Stimulated activated CD8-positive, alpha-beta memory T cell treated with anti-CD3 and anti-CD28 coated beads, Interleukin-4, amount 100 ng/mL, for 4 hours (primary cell): ENCODE measurements at places on chromosomes 7 and 10.

DNA sequence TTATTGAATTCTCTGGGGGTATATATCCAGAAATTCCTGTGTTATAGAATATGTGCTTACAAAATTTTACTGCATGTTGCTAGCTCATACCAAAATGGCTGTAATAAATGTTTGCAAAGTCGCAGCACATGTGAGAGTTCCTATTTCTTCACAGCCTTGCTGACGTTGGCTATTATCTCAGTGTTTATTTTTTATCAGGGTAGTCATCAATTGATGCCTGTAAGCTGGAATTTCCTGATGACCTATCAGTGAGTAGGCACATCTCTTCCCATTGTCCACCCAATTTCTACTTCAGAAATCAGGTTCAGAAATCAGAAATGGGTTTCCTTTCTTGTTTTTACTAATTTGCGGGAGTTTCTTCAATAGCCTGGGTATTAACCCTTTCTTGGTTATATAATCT is 268.1 kb upstream of the FZD8 start:
- no peak for DNase-seq

GRCh38 chr10:79078367-79079053 is 9.7 kb downstream of the ZMIZ1 start:
- no peak for DNase-seq

GRCh38 chr7:143375298-143376034 is 5.7 kb upstream of the ZYX start:
- DNase-seq: peak; percentile 33

DNA sequence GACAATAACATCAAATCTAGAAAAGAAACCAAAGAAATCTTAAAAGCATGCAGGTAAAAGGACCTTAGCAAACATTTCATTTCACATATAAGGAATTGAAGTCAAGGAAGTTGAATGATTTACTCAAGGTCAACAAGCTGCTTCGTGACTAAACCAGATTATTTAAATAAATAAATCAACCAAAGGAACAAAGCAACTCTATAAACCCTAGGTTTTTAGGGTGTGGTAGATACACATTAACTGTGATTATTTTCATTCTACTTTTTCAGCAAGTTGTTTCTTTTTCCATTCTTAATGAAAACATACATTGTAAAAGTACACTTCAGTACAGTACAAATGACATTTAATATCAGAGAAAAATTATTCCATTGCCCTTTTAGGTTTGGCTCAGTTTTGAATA is 382.0 kb upstream of the STEAP1 start:
- no peak for DNase-seq

DNA sequence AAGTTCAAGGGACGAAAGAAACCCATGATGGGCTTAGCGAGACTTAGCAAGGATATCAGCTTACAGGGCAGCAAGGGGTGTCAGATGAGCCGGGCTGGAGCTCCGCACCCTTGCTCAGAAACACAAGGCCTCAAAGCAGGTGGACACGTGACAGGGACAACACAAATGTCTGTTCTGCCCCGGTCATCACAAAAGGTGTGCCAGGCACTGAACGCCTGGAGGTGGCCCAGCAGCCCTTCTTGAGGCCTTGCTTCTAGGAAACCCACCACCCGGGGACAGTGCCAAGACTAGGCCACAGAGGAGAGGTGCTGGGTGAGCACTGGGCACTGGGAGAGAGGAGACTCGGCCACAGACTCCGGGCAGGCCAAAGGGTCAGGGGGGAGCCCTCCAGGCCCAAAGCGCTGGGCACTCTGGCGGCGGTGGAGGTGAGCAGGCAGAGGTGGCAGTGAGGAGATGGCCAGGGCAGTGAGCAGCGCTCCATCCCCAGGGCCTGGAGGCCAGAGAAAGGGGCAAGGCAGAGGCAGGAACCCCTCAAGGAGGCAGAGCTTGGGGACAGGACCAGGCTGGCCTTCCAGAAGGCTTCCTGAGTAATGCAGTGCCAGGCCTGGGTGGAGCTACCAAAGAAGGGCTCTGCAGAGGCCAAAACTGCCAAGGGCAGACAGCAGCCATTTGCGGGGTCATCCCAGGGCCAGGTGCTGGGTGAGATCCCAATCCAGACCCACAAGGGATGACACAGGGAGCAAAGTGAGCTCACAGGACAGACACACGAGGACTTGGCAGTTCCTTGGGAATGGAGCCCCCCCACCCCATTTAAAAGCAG is 22.7 kb downstream of the EBF3 start:
- DNase-seq: no peak

DNA sequence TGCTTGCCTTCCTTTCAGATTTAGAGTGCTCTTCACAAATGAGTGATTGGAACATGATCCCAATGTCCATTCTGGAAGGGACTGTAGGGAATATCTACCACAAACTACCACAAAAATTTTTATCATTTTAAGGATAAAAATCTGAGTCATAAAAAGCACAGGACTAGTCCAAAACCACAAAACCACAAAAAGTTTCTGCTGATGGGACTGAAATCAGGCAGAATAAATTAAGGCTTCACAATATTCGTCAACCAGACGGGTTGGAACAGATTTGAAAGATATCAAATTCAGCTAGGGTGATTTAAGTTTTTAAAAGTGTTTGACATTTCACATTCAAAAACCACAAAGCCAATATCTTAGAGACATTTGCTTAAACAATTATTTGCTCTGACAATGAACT is 100.1 kb upstream of the PTN start:
- DNase-seq: no peak

DNA sequence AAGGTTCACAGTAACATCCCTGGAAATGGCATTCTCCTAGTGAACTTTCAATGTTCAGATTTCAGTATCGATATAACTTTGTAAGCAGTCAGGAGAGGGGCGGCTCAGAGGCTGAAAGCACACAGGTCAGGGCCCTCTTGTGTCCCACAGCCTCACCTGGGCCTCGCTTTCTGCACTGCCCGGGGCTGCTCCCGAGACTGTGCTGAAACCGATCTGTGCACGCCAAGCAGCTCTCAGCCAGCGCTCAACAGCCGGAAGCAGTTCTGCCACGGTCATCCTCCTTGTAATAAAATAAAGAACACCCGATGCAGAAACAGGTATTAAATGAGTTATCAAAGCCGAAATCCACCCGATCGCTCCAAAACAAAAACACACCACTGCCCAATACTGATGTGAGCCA is 106.0 kb downstream of the DIP2C start:
- DNase-seq: no peak

GRCh38 chr10:34773636-34774630 is 41.2 kb downstream of the PARD3 start:
- no peak for DNase-seq

DNA sequence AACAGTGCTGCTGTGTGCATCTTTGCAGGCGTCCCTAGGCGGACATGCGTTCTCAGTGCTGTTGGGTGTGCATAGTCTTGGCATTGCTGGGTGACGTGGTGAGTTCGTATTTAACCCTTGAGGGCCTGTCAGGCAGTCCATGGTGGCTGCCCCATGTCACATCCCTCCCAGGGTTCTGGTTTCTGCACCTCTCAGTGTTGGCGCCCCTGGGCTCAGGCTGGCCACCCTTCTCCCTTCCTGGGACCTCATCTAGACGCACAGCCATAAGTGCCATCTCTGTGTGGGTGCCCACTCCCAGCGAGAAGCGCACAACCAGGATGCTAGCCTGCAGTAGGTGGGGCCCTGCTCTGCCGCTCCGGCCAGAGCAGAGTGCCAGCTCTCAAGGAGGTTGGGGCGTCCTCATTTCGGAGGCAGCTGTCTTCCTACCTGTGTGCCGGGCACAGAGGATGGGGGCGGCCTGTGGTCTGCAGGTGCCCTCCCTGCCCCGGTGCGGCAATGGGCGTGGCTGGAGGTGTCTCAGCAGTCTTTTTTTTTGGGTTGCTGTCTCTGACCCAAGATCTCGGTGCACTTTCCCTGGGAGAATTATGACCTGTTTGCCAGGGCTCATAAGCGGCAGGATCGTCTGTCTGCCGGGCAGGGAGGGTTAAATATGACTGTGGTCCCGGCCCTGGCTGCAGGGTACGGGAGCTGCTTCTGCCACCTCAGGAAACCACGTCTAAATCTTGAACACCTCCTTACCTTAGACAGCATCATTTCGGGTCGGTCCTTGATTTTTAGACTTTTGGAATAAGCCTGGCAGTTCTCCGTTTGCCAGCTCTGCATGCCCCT is 6.5 kb downstream of the INPP5A start:
- no peak for DNase-seq

DNA sequence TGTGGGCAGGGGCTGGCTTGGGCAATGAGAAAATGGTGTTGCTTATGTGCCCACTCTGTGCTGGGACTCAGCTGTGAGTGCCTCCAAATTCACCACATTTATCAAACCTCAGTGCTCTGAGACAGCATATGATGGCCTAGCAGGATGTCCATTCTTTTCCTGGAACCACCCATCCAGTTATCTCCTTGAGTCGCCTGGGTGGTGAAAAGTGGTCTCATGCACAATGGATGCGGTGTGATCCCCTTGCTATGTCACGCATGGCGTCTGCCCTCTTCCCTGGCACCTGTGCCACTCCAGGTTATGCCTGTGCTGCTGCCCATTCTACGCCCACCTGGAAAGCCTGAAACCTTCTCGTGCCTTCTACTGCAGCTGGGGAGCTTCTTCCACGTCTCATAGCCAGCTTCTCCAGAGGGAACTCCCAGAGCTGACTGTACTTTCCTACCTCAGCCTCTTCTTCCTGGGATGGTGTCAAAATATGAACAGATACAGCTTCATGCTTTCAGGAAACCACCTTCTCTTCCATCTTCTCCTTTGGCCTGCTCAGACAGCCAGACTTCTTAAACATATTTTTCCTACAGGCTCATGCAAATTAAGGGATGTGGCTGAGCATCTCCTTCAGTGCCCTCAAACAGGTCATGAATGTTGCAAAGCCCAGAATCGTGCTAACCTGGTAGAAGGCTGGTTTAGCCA is 147.3 kb downstream of the PFKFB3 start:
- no peak for DNase-seq

GRCh38 chr10:87650838-87651589 is 8.7 kb upstream of the PAPSS2 start:
- DNase-seq: no peak

DNA sequence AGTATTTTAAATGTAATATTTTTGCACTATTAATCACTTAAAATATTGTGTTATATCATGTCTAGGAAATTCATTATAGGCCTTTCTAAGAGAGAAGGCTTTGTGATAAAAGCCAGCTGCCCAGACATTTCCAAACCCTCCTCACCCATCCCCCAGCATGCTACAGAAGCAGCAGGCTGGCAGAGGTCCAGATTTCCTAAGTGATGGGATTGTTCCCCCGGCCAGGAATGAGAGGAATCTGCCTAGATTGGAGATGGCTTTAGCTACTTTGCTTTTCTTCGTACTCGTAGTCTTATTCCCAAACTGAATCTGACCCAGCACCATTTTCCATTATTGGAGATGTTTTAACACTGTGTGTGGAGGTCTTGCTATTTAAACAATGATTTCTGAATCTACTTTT is 29.4 kb downstream of the CDK14 start:
- no peak for DNase-seq

DNA sequence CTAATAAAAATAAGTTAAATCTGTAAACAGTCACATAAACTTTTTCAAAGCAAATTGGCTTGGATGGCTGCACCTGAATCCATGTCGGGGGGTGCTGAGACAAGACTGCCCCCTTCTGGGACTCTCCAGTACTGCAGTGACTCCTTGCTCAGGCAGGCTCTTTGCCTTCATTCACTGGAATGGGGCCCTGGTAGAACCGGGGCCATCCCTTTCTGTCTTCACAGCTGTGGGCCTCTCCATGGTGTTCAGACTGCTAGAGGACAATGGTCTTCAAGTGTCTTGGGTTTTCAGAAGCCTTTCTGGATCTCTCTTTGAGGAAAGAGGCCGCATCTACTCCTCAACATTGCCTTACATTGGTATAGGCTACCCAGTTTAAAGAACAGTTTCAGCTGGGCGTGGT is 16.1 kb upstream of the IMPDH1 start:
- peak; percentile 43 for DNase-seq

DNA sequence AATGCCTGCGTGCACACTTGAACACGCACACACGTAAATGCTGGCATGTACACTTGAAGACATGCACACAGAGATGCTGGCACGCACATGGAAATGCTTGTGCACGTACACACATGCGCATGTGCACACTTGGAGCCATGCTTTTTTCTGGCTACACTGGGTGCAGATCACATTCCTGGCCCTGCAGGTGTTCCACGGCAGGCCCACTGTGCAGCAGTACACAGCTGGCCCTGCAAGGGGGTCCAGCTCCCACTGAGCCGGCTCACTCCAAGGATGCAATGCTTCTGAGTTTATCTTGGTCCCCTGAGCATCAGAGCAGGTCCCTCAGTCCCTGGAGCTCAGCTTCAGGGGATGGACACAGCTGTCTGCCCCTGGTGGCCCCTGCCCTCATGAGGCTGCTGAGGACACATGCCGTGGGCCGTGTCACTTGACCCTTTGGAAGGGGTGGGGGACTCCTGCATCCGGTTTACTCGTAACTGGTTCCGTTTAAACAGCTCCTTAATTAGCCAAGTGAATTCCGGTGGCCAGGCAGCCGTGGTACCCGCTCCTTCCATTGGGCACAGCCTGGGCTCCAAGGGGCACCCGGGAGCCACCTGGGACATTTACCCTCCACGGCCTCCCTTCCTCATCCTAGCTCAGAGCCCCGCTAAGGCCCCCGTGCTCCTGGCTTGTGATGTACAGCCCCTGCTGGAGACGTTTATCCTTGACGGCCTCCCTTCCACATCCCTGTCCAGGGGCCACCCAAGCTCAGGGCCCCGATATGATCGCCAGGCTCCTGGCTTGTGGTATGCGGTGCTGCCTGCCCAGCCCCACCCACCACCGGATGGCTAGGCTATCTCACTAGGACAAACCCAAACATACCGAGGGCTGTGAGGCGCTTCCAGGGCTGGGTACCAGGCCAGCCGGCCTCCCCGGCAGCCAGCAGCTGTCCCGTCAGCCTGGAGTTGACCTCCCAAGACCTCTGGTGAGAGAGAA is 39.5 kb upstream of the DPYSL4 start:
- no peak for DNase-seq

DNA sequence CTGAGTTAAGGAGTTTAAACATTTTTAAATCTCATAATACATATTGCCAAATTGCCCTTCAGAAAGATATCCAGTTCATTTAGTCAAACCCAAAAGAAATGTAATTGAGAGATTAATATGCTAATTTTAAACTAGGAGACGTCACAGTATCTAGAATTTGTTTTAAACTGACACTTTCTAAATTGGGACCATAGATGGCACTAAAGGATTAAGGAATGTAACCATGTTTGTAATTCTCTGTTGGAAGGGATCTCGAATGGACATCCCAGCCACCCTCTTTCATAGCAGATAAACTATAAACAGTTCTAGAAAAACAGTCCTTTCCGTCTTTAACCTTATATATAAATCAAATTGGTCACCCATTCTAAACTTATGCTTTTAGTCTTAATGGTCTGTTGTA is 30.0 kb upstream of the SAMD9L start:
- no peak for DNase-seq

DNA sequence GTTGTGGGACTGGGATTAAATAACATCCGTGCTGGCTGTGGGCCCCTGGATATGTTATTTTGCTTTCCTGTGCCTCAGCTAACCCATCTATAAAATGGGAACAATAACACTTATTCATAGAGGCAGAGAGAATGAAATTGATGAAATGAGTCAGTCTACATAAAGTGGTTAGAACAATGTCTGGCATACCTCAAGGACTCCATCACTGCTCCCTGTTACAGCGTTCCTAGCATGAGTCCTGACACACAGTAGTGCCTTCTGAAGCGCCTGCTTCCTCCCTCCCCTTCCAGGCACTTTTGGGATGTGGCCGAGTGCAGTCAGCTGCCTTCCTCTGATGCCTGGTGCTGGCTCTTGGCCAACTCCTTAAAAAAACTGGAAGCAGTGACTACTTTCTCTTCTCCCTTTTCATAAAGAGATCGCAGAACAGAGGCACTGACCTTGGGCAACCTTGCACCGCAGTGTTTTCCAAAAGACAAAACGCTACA is 108.4 kb upstream of the ZMIZ1 start:
- no peak for DNase-seq
